ENCODE measurements at places on chromosomes 12 and 14.
A peak's percentile ranks its signal among the peaks of the same experiment; 100 is the strongest.

- peak; percentile 79 for DNase-seq
Measured at GRCh38 chr14:89165189-89166181, 251.5 kb downstream of the FOXN3 start.

GRCh38 chr12:57637364-57637763, 4.4 kb upstream of the B4GALNT1 start:
- DNase-seq, result no peak

GRCh38 chr12:132723764-132724140, 13.1 kb downstream of the PGAM5 start:
- no peak for DNase-seq

DNA sequence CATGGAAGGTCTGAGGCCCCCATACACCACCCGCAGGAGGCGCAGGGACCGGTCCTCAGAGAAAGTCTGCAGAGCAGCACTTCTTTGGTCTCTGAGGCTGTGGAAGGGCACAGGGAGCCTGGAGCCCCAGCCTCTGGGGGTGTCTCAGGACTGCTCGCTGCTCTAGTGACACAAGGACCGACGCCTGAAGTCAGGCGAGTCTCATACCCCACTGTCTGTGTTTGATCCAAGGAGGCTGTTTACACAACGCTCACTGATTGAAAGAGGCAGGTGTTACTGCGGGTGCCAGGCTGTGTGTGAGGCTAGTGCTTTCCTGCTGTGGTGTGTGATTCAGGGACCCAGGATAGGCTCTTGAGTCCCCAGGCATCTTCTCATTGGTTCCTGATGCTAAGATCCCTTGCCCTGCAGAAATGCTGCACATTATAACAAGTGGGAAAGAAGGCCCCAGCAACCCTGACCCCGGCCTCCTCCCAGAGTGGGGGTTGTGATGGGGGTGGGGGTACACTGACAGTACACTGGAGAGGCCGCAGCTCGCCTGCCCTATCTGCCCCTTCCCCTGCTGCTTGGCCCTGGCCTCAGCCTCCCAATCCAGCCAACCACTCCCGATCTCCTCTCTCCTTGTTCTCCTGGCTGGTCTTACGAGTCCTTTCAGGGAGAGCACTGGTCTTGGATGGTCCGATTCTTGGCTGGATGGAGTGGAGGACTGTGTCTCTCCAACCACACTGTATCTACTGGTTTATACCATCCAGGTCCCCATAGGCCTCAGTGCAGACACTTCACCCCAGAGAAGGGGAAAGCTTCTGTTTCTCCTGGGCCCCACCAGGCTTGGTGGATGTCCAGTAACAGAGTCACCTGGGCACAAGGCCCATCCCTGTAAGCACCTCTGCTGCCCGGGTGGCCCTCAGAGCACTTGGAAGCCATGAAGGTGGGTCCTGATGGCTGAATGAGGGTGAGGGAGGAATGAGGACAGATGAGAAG, 6.6 kb downstream of the CACNA2D4 start:
- no peak for DNase-seq

DNA sequence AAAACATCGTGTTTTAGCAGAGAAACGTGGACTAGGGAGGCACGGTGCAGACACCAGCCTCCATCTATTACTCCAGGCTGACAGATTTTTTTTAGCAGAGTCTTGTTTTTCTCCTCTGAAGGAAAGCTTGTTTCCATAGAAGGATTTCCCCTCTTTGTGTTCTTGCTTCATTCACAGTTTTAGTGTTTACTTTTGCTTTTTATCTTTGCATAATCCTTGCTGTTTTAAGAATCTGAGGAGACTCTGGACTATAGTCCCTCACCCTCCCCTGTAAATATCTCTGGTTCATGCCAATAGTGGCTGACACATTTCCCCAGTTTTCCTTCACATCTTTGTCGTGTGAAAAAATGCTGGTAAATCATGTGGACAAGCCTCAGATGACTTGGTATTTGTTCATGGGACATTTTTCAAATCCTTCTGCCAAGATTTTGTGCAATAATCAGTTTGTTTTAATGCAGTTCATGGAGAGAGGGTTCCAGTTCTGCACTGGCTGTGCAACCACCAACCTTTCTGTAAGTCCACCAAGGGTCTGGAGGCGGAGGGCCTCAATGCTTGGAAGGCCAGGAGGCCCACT, 39.9 kb upstream of the TMCC3 start:
- peak; percentile 33 for DNase-seq

GRCh38 chr12:61525331-61525730, 734.9 kb upstream of the USP15 start:
- no peak for DNase-seq

GRCh38 chr14:44494137-44494536, 12.9 kb downstream of the FSCB start:
- no peak for DNase-seq

- no peak for DNase-seq
Measured at GRCh38 chr12:66309606-66310005, 7.3 kb downstream of the HELB start.

DNA sequence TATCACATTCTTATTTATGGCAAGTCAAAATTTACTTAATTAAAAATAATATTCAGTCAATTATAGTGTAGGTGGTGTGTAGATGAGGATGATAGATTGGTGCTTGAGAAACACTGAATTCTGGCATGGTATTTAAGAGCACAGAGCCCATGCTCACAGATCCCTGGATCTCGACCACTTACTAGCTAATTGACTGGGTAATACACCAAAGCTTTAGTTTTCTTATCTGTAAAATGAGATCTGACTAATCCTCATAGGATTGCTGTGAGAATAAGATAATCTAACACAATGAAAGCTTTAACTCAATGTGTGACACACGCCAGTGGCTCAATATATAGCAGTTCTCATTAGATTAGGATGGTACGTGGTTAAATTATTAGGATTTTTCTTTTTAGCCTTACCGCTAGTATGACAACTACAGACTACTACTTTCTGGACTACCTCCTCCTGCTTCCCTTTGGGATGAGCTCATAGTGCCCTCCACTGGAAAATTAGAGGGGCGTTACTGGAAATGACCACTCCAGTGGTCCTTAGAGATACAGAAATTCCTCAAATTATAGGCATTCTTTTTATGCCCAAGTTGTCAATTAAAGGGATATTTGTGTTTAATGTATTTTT, 482.8 kb upstream of the TBX3 start:
- DNase-seq, result no peak

DNA sequence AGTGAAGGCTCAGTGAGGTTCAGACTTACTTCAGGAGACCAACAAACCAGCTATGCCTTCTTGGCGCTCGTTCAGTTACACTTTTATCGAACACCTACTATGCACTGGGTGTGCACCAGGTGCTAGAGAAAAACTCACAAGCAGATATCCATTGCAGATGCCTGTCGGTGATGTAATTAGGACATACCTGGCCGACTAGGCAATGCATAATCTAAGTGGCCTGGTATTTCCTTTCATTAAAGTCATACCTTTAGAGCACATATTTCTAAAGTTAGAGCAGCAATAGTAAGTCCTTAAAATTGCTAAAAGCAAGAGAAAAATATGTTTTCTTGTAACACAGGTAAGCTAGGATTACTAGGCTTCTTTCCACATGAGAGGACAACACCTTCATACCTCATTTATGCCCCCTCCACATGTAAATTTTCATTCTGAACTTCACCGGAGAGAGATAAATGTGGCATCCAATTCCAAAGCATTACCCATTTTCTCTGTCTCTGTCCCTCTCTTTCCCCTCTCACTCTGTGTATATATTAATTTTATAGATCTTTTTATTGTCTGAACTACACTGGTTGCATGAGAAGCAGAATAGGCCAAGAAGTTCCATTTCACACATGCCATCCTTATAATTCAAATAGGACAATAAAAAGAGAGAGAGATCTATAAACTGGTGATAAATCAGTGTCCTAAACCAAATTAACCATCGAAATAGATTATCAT, 242.2 kb downstream of the SPTSSA start:
- no peak for DNase-seq

- DNase-seq, result no peak
Measured at GRCh38 chr12:71626768-71627167, 36.9 kb downstream of the ZFC3H1 start.

DNA sequence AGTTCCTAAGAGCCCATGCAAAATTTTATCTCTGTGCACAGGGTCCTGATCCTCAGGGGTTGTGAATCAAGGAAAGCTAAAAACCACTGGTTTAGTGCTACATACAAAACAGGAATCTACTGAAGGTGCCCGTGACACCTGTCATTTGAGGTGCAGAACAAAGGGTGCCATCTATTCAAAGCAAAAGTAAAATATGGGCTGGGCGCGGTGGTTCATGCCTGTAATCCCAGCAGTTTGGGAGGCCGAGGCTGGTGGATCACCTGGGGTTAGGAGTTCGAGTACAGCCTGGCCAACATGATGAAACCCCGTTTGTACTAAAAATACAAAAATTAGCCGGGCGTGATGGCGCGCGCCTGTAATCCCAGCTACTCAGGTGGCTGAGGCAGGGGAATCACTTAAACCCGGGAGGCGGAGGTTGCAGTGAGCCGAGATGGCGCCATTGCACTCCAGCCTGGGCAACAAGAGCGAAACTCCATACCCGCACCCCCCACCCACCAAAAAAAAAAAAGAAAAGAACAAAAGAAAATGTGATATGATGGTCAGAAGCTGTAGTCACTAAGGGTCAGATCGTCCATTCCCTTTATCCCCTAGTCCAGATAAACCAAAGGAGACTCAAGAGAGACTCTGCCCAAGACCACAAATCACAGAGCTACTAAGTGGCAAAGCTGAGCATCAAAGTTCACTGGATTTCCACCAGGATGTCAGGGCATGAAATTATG, 3.4 kb downstream of the PPTC7 start:
- DNase-seq, result no peak

- DNase-seq, result peak; percentile 79
Measured at GRCh38 chr14:49879646-49880204, 13.2 kb upstream of the ARF6 start.

- DNase-seq, result no peak
Measured at GRCh38 chr12:34301251-34302130, 279.2 kb downstream of the ALG10 start.
